ENCODE measurements at places on chromosomes 5 and 9.

DNA sequence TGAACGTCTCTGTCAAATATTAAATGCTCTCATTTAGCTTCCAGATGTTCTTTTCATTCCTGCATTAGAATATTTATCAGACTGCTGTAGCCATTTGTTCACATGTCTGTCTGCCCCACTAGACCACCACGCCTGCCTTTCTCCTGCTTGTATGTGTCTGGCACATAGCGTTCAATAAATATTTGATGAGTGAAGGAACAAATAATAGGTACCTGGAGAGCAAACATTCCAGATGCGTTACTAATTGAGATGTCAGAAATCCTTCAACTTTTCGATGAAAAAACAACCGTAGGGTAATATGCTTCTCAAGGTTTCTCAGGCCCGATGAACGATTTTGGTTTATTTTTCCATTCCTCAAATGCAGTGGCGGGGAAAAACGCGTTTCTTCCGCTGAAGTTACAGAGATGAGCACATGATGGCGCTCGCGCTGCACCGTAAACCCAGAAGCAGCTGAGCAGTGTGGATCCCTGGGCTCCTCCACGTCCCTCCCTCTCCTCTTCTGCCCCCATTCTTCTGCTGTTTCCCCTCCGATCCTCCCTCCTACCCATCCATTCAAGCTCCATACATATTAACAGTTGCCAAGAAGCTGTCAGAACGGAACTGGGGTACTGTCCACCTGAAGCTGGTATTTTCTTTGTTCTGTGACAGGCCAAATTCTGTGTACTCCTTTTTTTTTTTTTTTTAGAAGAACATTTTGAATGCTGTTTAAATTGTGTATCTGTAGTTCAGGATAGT is 245.4 kb downstream of the MPDZ start:
- DNase-seq = peak; percentile 75

GRCh38 chr9:5872511-5872910 is 18.2 kb upstream of the MLANA start:
- no peak for DNase-seq

DNA sequence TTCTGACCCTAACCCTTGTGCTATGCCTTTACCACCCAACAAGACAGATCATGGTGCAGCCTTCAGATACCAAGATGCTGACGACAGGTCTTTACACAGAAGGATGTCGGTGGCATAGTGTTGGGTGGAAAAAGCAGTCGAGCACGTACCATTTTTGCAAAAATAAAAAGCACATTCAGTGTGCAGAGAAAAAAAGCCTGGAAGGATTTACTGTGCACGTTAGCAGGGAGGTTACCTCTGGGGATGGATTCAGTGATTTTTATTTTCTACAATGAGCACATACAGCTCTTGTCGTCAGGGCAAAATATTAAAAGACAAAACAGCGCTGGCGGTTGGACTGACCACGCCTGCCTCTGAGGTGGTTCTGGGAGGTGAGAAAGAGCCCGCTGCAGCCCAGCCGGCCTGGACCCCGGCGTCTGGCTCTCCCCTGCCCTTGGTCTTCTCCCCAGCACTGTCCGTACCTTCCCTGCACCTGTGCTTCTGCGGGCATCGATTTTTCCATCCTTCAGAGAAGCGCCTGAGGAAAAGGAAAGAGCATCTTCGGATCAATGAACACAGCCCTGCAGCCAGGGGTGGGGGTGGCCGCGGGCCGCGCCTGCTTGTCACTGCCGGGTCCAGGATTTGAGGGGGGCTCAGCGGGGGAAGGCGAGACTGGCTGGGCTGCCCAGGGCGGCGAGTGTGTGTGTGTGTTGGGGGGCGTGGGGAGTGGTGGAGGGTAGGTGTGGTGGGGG is 200.0 kb upstream of the IER5L start:
- no peak for DNase-seq

GRCh38 chr5:72511774-72512592 is 4.8 kb upstream of the ZNF366 start:
- DNase-seq = no peak

DNA sequence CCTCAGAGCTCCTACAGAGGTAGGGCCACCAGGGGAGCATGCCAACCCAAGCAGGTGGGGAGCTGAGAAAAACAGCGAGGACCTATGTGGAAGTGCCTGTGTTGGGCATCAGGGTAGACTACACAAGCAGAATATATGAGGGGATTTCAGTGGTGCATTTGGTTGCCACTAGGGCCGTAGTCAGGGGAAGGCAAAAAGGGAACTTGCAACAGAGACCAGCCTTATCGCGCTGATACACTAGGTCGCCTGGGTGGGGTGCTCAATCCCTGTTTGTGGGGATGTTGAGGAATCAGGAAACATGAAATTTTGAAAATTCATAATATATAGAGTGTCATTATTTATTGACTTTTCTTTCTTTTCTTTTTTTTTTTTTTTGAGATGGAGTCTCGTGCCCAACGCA is 370.9 kb upstream of the PRR16 start:
- no peak for DNase-seq

GRCh38 chr9:90774682-90775081 is 26.9 kb upstream of the SYK start:
- no peak for DNase-seq
